Right cardiac atrium (tissue), 5 donors: ENCODE measurements at places on chromosomes 2 and 18. TPM values are rescaled to one million over a fixed set of nuclear protein-coding genes. Genes with fewer than 3 reads are reported as not detected.
A peak's percentile ranks its signal among the peaks of the same experiment; 100 is the strongest.

DNA sequence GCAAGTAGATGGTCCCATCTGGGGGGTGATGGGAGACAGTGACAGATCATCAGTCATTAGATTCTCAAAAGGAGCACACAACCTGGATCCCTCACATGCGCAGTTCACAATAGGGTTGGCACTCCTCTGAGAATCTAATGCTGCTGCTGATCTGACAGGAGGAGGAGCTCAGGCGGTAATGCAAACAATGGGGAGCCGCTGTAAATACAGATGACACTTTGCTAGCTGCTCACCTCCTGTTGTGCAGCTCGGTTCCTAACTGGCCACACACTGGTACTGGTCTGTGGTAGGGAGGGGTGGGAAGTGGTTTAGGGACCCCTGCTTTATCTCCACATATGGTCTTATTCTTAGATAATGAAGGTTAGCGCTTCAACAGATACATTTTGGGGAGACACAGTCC lies 506.6 kb downstream of the PLCL1 start:
- DNase-seq, result no peak

DNA sequence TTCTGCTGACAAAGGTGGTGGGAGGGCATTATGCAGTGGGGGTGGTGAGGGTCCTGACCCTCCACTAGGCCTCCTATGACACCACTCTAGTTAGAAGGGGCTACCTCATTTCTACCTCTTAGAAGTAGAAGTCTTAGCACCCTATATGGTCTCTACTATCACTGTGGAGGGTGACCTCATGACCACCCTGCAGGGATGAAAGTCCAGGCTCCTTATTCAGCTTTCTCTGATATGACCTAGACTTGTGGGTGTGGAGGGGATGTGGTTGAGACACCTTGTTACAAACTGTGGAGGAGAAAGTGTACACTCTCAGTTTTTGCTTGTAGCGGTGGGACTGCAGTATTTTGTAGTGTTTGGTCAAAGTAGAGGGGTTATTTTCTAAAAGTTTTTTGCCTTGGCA lies 18.6 kb downstream of the TMEM182 start:
- DNase-seq, result no peak

DNA sequence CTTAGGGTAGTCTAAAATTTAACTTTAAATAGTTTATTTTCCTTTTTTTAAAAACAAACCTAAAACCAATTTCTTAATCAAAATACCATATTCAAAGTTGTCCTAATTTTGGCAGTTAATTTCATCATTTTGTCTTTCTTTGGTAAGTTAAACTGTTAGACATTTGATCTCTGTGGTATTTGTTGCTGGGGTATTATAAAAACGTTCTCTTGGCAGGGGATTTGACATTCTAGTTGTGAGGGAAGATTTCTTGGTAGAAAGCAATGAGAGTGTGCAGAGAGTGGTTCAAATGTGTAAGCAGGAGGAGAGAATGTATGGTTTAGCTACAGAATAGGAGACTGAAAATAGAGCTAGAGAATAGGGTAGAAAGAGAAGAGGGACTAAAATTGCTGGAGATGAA lies 14.6 kb downstream of the GULP1 start:
- DNase-seq, result no peak

DNA sequence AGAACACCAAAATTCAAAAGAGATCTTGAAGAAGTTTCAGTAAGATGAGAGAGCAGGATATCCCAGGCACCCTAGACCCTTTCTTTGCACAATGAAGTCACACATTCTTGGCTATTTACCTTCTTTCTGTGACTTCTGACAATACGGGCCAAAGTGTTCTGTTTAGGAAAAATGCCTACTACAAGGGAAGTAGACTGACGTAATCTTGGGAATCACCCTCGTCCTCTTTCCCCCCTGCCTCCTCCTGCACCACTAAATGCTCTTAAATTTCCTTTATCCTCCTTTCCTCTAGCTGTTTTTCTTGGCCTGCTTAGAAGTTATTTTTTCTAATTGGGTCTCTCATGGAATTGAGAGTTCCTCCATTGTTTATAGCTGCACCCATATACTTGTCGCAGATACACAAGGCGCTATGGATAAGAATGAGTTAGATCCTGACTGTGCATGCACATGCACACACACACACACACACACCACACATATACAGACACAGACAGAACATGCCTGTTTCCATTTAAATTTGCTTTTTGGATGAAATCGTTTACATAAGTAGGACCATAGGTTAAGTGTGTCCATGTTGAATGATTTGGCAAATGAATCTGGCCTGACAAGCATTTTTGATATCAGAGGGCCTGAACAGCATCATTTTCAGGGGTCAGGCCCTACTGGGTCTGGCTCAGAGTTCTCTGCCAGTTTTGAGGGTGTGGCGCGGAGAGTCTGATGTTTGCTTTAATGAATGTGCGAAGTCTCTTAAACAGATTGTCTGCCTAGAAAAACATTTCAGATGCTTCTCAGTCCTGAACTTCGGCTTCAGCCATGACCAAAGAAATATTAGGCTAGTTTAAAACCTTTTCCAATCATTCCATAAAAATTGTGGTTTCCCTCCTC lies 131.9 kb upstream of the NT5C1B start:
- peak; percentile 80 for DNase-seq

SERPINB3 gene
- not detected for total RNA-seq

- DNase-seq, result no peak
These were observed 97.0 kb upstream of the SLC35G4 start for GRCh38 chr18:11512096-11513025.

PCARE gene
- total RNA-seq, result 0.47 TPM

- DNase-seq, result no peak
These were observed 2148.5 kb upstream of the PIK3C3 start for GRCh38 chr18:39806525-39806924.

DNA sequence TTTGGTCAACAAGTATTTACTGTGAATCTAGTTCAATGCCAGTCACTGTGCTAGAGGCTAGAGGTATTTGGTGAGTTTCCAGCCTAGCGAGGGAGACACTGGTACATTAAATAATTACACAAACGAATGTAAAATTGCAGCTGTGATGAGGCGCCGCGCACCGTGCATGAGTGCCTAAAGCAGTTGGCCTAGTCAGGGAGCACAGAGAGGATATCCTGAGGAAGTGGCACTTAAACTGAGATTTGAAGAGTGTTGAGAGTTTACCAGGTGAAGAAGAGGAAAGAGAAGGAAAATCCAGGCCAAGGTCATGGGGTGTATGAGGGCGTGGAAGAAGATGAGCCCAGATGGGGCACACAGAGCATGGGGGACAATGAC lies 157.6 kb upstream of the NDUFV2 start:
- no peak for DNase-seq

- peak; percentile 42 for DNase-seq
These were observed 502.2 kb upstream of the ZEB2 start for GRCh38 chr2:145021962-145022665.

DNA sequence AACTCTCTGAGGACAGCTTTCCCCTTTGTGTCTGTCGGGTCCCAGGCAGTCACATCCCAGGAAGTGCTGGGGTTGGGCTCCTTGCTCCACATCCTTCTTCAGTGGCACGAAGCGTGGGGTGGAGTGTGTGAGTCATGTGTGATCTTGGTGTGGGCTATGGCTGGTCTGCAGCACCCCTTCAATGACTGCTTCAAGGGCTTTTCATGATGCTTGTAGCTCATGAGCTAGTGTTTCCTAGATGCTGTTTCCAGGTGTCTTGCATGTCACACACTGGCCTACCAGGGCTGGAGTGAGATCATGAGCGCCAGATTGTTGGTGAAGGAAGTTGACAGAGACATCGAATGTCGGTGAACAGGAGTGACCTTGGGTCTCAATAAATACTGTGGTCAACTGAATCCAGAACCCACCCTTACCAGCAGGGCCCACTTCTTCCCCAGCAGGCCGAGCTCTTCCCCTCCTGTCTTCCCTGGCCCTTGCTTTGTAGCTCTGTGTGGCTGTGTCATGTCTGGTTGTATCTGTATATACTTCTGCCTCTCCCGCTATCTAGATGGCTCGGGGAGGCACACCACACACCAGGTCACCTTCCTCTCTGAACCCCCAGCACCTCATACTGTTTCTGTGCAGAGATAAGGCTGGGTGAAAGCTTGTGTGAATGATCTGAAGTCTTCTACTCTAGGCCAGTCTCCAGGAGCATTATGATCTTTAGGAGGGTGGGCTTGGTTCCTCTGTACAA lies 3.8 kb downstream of the C2orf92 start:
- DNase-seq, result no peak

AMER3 gene
- total RNA-seq, result not detected

VWA3B gene
- total RNA-seq, result 0.28 TPM

- DNase-seq, result no peak
These were observed 6.3 kb upstream of the RAB31 start for GRCh38 chr18:9701609-9702349.

ACMSD gene
- total RNA-seq, result not detected

DNA sequence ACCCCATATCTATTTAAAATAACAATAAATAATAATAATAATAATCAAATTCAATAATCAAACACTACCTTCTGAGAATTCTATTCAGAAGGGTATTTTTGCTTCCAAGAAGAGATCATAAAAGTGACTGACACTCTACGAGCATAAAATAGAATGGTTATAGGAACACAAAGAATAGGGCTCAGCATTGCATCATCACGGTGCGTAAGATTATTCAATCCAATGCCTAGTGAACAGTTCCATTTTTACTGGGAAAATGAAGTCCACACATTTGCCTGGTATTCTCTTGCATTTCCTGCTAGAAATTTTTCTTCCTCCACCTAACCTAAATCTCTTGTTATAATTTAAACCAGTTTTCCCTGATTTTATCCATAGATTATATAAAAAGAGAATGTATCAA lies 55.8 kb downstream of the AP1S3 start:
- DNase-seq, result no peak

- peak; percentile 59 for DNase-seq
These were observed 54.4 kb downstream of the EPHA4 start for GRCh38 chr2:221517696-221518151.

DNA sequence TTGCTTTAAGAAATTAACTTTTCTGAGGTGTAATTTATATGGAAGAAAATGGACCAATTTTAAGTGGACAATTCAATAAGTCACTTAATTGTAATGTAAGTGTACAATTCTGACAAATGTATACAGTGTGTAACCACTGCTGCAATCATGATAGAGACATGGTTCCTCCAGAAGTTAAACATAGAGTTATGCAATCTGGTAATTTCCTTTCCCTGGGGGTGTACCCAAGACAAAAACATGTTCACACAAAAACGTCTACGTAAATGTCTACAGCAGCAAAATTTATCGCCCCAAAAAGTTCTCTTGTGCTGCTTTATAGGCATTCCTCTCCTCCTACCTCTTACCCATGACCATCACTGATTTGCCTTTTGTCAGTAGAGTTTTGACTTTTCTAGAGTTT lies 141.5 kb downstream of the AQP4 start:
- no peak for DNase-seq

B3GNT7 gene
- 5.9 TPM for total RNA-seq

GRCh38 chr2:57615855-57616556 lies 430.6 kb upstream of the VRK2 start:
- DNase-seq, result no peak

DNA sequence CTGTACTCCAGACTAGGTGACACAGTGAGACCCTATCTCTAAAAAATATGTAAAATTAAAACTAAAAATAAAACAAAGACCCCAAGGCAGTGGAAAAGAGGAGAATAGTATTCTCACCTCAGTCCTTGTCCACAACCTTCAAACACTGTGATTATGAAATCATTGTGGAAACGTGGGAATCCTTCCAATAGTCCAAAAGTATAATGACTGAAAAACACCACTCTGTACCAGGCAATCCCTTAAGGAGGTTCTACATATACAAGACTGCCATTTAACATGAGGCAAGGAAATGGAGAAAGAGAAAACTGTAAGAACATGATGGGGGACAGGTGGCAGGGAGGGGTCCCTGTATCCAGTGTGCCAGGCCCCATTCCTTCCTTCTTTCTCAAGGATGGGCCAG lies 66.1 kb downstream of the ACVR1 start:
- DNase-seq, result no peak

DNA sequence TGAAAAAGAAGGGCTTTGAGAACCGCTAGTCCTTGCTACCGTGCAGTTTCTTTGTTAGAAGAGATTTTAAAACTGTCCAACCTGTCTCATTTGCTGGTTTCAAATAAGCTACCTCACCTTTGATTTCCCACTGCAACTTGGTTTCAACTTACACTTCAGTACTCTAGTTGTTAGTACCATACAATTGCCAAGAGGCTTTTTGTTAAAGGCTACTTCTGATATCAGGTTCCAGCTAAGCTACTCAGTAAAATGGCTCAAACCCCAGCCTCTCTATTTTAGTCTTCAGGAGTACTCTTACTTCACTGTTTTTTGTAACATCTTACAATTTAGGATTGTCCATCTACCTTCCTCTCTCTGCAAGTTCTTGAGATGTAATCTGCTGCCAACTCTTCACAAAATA lies 91.6 kb downstream of the INO80D start:
- no peak for DNase-seq

DNA sequence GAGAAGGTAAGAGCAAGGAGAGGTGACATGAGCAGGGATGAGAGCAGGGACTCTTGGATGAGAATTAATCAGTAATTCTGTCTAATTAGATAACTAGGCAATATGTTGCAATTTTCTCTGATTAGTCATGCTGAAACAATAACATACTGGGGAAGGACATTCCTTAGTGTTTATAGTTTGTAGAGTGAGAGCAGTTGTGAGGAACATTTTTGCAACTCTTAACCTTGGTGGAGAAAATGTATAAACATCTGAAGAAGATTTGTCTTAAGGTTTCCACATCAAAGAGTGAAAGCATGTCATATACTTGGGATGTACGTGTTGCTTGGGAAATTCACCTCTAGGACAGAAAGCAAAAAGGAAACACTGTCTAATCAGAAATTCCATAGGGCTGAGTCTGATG lies 955.4 kb upstream of the FANCL start:
- no peak for DNase-seq

BCL11A gene
- total RNA-seq, result 8.5 TPM

GRCh38 chr2:205731583-205731981 lies 49.3 kb downstream of the NRP2 start:
- DNase-seq, result no peak

DNA sequence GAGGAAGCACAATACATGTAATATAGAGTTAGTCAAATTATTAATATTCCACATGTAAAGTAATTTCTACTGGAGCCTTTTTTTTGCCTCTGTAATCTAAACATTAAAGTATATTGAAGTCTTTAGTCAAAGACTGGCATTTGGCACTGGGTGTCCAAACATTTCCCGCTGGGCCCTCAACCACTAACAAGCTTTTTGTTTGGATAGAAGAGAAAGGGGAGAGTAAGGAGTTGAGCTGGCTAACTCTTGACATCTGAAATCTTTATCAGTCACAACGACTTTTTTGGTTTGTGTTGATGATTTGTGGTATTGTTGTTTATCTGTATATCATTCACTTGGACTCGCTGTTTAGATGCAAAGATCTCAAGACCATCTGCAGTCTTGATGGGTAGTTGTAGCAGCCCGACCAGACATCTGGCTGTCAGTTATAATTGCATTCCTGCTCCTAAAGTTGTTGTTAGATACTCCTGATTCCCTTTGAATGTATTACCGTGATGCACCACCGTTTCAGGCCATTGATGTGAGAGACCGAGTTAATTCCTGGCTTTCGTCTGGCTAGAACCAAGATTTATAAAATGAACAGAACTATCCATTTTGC lies 379.6 kb downstream of the MTX2 start:
- DNase-seq, result no peak
